ENCODE measurements at places on chromosomes 4 and X. TPM values are rescaled to one million over a fixed set of nuclear protein-coding genes. Genes with fewer than 3 reads are reported as not detected.

ELF4 gene
- polyA plus RNA-seq = 22.6 TPM

GRCh38 chr4:151530783-151531182 lies 121.8 kb downstream of the FHIP1A start:
- DNase-seq = no peak

DNA sequence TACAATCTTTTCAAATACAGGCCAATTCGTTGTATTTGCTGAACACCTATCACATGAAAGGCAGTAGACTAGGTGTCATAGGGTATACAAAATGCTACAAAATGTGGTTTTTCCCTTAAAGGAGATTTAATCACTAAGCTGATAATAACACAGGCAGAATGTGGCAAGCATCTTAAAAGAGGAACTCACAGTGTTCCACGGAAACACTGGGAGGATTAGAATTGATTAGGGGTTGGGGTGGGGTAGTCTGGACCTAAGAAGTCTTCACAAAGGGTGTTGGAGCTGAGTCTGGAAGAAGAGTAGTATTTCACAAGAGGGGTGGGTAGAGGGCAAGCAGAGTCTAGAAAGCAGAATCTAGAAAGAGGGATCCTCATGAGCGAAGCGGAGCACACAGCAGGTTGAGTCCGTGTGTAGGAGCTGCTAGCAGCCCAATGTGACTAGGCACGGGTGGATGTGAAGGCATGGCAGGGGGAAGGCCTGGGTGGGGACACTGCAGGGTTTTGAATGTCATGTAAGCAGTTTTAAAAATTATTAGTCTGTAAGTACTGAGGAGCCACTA lies 123.6 kb downstream of the MGST2 start:
- no peak for DNase-seq

DNA sequence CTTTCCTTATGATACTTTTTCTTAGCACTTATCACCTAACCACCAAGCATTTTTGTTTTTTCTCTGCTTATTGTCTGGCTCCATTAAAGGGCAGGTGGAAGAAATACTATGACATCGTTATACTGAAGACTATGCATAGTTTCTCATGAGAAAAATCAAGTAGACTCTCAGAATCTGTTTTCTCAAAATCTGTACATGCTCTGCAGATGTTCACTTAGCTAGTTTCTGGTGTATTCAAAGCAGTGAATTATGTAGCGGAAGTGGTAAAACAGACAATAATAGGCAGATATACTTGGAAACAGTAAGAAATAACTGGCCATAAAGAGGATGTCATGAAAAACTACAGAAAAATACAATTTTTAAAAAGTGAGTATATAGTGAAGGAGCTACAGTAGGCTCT lies 146.0 kb downstream of the STIM2 start:
- DNase-seq = no peak

DNA sequence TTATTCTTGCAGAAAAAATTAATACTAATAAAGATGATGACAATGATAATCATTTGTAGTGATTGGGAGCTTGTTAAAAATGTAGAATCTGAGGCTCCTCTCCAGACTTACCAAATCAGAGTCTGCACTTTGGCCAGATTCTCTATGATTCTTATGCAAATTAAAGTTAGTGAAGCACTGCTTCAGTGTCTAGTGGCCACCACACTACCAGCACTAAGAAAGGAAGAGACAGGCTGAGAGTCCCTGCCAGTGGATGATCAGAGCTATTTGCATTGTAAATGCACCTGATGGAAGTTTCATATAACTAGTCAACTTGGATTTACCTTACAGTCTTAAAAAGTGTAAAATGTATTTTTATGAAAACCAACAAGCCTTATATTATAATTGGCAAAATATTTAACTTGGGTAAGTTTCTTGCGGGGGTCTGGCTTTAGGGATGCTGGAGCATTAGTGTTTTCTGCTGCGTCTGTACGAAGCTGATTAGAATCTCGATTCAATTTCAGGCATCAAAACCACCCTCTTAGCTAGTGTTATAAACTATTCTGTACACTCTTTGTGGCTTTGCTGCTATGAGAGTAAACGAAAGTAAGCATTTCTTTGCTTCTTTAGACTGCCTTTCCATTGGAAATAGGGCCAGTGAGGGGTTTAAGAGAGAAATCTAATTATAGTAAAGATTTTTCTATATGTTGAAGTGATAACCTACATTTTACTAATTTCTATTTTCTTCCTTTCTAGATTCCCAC lies 114.1 kb downstream of the TLL1 start:
- DNase-seq = no peak
